ENCODE measurements at places on chromosomes 2 and 18.

DNA sequence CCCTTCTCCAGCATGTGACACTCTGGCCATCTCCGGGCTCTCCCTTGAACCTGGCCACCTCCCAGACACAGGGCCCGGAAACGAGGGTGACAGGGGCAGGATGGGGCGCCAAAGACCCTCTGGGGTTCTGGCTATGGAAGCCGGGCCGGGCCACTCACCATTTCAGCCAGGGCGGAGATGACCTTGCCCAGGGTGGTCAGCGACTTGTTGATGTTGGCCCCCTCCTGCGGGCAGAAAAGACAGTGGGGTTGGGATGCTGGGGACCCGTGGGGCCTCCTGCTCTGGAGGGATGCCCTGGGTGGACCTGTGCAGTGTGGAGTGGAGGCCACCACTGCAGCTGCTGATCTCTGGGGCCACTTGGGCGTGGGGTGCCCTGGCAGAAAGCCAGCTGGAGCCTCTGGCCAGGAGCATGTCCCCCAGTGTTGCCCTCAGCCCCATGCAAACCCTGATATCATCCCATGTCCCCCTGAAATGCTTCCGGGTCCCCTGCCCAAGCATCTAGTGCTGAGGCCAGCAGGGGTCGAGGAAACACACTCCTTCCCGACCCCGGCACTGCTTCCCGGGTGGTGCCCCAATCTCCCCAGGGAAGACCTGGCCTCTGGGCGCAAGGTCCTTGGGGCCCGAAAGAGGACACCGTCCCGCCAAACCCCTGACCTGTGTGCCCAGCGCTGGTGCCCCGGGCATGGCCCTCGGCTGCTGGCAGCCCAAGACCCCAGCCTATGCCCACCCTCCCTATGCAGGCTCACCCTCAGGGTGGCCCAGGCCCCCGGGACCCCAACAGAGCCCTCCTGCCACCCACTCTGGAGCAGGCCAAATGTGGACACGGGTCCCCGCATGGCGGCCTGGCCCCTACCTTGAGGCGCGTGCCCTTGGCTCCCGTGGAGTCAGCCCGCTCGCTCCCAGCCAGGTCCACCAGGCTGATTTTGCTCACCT is 36.9 kb downstream of the KIF1A start:
- DNase-seq: no peak

GRCh38 chr18:7592305-7593071 is 25.4 kb downstream of the PTPRM start:
- DNase-seq: no peak

- no peak for DNase-seq
These were observed 226.7 kb upstream of the HNRNPA3 start for GRCh38 chr2:176985871-176986270.

- no peak for DNase-seq
These were observed 74.7 kb upstream of the RAB6C start for GRCh38 chr2:129904532-129905446.

GRCh38 chr2:10987439-10987838 is 75.7 kb downstream of the KCNF1 start:
- DNase-seq: no peak

- no peak for DNase-seq
These were observed 31.4 kb downstream of the LGALSL start for GRCh38 chr2:64485331-64485730.

DNA sequence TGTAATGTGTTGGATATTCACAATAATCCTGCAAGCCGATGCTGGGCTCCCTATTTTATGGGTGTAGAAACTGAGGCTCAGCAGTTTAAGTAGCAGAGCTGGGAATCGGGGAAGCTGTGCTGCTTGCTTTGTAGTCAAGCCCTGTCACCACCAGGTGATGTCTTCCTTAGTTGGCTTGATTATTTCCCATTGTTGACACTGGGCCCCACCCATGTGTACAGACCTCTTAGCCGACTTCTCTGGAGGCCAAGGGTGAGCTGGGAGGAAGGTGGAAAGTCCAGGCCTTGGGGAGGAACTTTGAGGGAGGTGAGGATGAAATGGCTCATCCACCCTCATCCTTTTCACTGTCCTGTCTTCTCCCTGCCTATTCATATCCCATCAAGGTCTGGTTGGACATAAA is 60.0 kb downstream of the CAPN13 start:
- DNase-seq: no peak

DNA sequence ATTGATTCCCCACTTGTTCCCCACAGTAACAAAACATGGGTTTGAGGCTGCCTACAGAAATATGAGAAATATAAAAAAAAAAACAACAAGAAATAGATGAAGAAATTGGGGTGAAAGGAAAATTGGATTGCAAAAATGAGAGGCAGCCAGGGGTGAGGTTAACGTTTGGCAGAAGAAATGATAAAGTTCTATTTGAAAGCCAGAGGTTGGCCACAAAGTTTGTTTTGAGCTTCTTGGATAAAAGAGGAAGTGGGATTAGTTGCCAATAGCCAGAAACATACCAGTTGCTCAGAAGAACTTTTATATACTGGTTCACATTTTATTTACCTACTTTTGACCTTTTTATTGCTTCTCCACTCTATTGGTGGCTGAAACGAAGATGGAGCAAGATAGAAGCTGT is 67.5 kb downstream of the FASTKD2 start:
- DNase-seq: no peak

GRCh38 chr18:28961669-28962228 is 784.8 kb upstream of the CDH2 start:
- DNase-seq: no peak

DNA sequence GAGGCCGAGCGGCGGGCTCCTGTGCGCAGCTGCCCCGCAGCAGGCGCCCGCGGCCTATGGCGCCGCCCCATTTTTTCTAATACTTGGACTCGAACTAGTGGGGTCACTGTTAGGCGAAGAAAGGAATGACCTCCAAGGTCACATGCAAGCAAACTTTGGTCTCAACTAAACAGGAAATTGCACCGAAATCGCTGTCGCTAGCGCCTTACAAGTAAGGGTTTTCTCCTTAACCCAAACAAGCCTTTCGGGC is 339 bp downstream of the ACAA2 start:
- no peak for DNase-seq

- DNase-seq: no peak
These were observed 114.5 kb upstream of the HNRNPA3 start for GRCh38 chr2:177098001-177098613.

- no peak for DNase-seq
These were observed 48.5 kb downstream of the C2orf74 start for GRCh38 chr2:61210332-61210981.

- DNase-seq: no peak
These were observed 14.4 kb upstream of the BBS5 start for GRCh38 chr2:169464882-169465281.

- no peak for DNase-seq
These were observed 5.6 kb downstream of the ACSL3 start for GRCh38 chr2:222866358-222866960.

DNA sequence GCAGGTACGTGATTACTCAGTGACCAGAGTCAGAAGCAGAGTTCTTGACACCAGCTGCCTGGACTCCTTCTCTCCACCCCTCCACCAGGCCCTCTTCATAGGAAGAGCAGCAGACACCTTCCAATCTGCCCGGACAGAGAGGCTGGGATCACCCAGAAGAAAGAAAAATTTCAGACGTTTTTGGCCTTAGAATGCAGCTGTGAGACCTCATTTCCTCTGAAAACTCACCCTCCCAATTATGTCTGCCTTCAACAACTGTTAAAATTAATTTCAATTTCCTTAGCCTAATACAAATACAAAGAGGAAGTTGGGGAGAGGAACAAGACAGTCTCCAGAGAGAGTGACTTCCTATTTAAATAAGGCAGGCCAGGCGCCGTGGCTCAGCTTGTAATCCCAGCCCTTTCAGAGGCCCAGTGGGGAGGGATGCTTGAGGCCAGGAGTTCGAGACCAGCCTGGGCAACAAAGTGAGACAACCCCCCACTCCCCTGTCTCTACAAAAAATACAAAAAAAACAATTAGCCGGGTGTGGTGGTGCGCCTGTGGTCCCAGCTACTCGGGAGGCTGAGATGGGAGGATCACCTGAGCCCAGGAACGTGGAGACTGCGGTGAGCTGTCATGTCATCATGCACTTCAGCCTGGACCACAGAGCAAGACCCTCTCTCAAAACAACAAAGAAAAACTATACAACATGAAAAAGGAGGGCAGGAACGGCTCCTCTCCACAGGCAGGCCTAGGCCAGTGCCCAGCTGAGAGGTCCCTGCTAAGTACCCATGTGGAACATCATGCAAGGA is 1.6 kb downstream of the SLC66A2 start:
- no peak for DNase-seq

DNA sequence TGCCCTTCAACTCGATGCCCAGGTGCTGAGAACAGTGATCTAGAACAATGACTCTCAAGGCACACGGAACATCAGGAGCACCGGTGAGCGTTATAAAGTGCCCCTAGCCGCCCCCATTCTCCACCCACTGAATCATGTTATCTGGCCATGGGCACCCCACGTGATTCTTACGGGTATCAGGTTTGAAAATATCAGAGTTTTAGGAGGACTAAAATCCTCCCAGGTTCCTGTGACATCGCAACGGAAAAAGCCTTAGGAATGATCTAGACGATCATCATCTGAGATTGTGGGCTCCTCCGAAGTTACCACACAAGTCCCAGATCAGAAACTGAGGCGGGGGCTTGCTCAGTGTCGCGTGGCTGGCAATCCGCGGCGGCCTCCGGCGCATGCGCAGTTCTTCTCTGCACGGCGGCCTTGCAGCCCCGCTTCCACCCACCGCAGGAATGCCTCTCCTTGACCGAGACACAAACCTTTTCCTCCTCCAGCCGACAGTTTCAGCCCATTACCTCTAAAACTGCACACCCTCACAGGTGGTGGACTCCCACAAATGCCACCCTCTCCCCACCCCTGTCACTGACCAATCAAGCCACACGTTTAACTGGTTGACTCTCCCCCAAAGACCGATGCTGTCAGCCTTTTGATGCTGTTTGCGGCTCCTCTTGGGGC is 5.8 kb upstream of the MRPL33 start:
- peak; percentile 42 for DNase-seq

All from stimulated activated CD4-positive, alpha-beta T cell treated with anti-CD3 and anti-CD28 coated beads, TNF-alpha, amount 100 ng/mL, for 4 hours (primary cell).